H4 (cell line): ENCODE measurements at places on chromosomes 6 and 20. TPM values are rescaled to one million over a fixed set of nuclear protein-coding genes. Genes with fewer than 3 reads are reported as not detected.

DNA sequence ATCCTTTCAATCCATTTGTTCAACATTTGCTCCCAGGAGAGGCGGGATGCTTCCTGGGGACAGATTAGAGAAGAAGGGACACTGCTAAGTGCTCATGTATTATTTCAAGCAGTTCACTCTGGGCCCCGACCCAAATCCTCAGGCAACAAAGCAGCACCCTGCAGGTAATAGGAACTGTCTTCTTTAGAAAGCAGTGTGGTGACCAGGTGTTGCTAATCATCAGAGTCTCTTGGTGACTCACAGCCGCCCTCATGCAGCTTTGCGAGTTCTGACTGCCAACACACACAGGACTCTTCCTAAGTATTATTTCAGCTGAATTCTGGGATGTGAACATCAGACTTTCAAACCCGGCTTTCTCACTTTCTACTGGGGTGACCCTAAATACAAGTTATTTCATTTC lies 356.4 kb downstream of the PRKN start:
- DNase-seq = no peak

DNA sequence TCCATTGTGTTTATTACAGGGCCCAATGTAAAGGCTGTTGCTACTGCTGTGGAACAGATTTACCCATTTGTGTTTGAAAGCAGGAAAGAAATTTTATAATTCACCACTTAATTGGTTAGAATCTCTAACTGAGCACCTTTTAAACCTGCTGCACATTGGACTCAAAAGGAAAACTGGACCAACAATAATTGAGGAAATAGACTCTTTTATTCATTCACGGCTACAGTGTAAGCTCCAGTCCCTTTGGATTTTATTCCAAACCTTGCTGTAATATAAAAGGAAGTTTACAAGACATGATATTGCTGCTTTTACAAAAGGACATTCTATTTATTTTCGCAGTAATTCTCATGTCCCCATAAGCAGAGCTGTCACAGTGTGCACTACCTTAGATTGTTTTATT lies 33.9 kb downstream of the TBPL1 start:
- no peak for DNase-seq

- DNase-seq = no peak
Measured at GRCh38 chr6:56477241-56477640, 165.4 kb downstream of the DST start.

RFX6 gene
- total RNA-seq = not detected in 2 replicates

GRCh38 chr6:77492530-77492929 lies 29.2 kb upstream of the HTR1B start:
- no peak for DNase-seq

DNA sequence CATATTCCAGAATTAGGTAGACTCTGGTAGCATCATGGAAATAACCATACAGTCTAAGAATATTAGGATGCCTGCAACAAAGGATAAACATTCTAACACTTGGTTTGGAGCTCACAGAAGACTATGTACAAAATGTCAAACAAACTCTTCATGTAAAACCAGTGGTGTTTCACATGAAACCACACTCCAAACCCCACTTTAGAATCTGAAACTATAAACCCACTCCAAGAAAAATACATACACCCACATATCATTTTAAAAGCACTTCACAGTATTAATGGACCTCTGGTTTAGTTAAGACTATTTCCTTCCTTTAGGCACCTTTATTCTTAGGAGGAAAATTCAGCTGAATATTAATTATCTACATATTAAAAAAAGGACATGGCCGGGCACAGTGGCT lies 10.5 kb downstream of the AURKA start:
- no peak for DNase-seq

- DNase-seq = no peak
Measured at GRCh38 chr20:64062276-64062595, 762 bp upstream of the TCEA2 start.

GRCh38 chr20:58228484-58229197 lies at the start of gene ANKRD60:
TSS of gene ANKRD60 (minus strand) at chr20:58228653. CDS start at chr20:58228653, 0 bp downstream.
- no peak for DNase-seq

GRCh38 chr6:36054956-36055355 lies 27.3 kb downstream of the MAPK14 start:
- DNase-seq = no peak

DNA sequence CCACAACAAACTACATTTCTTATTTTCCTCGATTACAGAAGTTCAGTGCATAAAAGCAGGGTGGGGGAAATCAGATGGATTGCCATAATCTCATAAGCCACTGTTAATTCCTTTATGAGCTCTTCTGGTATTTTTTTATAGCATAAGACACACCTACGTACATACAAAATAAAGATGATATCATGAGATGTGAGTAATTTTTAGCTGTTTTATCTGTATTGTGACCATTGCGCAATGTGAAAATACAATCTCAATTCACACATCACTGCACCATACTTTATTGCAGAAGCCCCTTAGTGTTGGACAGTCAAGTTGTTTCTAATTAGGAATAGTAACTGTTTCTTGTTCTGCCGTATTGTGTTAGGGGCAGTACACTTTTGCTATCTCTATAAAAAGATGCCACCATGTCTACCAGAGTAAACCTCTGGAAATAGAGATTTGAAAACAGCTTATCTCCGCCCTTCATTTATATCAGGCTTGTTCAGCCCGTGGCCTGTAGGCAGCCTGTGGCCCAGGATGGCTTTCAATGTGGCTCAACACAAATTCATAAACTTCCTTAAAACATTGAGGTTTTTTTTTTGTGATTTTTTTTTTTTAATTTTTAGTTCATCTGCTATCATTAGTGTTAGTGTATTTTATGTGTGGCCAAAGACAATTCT lies 90.4 kb downstream of the FARS2 start:
- DNase-seq = no peak

OR2B6 gene
- not detected in 2 replicates for total RNA-seq

GRCh38 chr6:151179321-151179720 lies 60.4 kb upstream of the AKAP12 start:
- DNase-seq = peak; percentile 66

DNA sequence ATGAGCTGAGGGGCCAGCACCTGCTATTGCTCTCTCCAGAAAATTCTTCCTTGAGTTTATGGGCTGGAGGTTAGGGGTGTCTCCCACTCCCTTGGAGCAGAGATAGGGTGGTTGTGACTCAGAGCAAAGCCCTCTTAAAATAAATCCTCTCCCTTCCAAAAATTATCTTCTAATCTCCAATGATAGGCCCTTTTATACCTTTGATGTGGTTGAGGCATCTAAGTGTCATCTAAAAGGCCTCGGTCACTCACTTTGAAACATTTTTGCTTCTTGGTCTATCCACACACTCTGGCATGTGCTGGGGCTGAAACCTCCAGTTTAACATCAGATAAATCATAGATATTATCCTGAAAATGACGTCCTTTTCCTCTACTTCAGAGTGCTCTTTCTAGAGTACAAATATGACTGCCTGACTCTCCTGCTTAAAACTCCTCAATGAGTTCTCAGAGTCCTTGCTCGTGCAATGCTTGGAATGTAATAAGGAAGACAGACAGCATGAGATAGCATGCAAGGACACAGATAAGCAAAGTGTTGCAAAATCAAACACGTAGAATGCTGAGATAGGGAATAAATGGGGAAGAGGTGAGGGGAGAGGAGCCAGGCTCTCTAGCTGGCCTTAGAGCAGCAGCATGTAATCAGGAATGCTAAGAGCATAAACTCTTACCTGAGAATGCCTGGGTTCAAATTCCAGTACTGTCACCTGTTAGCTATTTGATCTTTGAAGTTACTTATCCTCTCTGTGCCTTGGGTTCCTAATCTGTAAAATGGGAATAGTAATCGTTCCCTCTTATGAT lies 374.1 kb upstream of the CITED2 start:
- DNase-seq = no peak

- no peak for DNase-seq
Measured at GRCh38 chr6:88520017-88520338, 353.8 kb upstream of the CNR1 start.

- DNase-seq = no peak
Measured at GRCh38 chr20:8094850-8095249, 37.2 kb upstream of the PLCB1 start.

SYNGAP1 gene
- 0.37 and 0.75 TPM in 2 replicates for total RNA-seq

DNA sequence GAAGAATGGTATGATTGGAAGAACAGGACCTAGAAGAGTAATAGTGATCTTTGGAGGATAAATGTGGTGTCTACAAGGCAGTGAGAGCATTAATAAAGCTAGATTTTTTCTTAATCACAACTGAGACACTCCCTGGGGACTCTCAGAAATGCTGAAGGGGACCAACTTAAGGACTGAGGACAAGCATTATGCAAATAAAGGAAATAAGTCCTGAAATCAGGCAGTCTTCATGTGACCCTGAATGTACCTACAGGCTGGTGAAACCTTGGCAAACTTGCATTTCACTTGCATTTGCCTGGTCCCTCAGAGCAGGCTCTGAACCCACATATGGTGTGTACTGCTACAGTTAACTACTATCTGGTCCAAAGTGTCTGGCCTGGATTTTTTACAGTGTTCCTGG lies 19.3 kb upstream of the TTK start:
- no peak for DNase-seq

GRCh38 chr6:87922947-87923330 lies 124.7 kb upstream of the SPACA1 start:
- no peak for DNase-seq

SLC35D3 gene
- total RNA-seq = not detected in 2 replicates

- DNase-seq = no peak
Measured at GRCh38 chr6:45870531-45870930, 145.1 kb downstream of the CLIC5 start.

DNA sequence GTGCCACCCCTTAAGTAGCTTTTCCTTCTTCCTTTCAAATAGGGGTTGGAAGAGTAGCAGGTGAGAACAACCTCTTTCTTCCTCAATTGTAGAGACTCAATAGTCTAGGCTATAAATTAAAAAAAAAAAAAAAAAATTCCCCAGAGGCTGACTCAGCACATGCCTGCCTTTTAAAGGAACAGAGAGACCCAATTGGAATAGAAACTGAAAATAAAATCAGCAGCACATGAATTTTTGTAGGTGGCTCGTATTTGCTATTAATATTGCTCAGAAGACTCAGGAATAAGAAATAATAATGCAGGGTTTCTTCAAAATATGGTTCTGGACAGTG lies 19.3 kb downstream of the TOP1 start:
- peak; percentile 6 for DNase-seq

DNA sequence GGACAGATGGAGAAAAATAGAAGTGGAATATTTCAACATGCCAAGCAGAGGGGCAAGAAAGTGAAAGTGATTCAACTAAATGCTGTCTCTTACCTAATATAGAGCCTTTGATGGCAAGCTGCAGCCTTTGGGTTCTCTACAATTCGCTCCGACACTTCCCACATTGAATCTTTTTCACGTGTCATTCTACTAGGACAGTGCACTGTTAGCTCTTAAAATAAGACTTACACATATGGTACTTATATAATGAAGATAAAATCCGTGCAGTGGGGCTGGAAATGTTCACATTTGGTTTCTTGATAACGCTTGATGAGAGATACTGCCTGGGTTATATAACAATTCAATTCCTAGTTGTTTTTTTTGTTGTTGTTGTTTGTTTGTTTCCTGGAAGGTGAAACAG lies 502.4 kb downstream of the LMBRD1 start:
- no peak for DNase-seq
